Hepatocyte (in vitro differentiated cells): ENCODE measurements at places on chromosomes 3 and 15. TPM values are rescaled to one million over a fixed set of nuclear protein-coding genes. Genes with fewer than 3 reads are reported as not detected.
A peak's percentile ranks its signal among the peaks of the same experiment; 100 is the strongest.

The SOX2 gene
- 2.4 and 3.5 TPM in 2 replicates for total RNA-seq

The SPATA12 gene
- total RNA-seq: 0.08 and 0.10 TPM in 2 replicates

The RPUSD2 gene
- total RNA-seq: 7.1 and 11.5 TPM in 2 replicates

The KBTBD12 gene
- total RNA-seq: 0.07 TPM in 1 of 2 replicates, not detected in the other

The EIF5A2 gene
- total RNA-seq: 4.5 and 8.2 TPM in 2 replicates

The CD47 gene
- total RNA-seq: 68.6 and 101 TPM in 2 replicates

The CHST13 gene
- 31.5 and 36.0 TPM in 2 replicates for total RNA-seq

The SETMAR gene
- total RNA-seq: 15.4 and 23.4 TPM in 2 replicates

The MUC20 gene
- total RNA-seq: 3.5 and 4.5 TPM in 2 replicates

The RCCD1 gene
- total RNA-seq: 5.3 and 9.5 TPM in 2 replicates

The GOLGB1 gene
- 54.5 and 70.2 TPM in 2 replicates for total RNA-seq

GRCh38 chr15:72468103-72468502 is 6.0 kb upstream of the ARIH1 start:
- no peaks in the 10 kb centered on the region for H3K36me3 ChIP-seq
- H3K4me3 ChIP-seq: no peak overlapping the region
- no peak for DNase-seq
- no peaks in the 10 kb centered on the region for H3K27me3 ChIP-seq
- H3K27ac ChIP-seq: no peak overlapping the region

GRCh38 chr3:171878461-171879225 is 35.5 kb downstream of the TMEM212 start:
- no peaks in the 10 kb centered on the region for H3K36me3 ChIP-seq
- no peaks in the 10 kb centered on the region for H3K27me3 ChIP-seq
- peaks cover 22% of the 10 kb centered on the region for H3K4me1 ChIP-seq
- no peak overlapping the region for H3K4me3 ChIP-seq
- peak overlapping the region; percentile 8 for H3K27ac ChIP-seq

DNA sequence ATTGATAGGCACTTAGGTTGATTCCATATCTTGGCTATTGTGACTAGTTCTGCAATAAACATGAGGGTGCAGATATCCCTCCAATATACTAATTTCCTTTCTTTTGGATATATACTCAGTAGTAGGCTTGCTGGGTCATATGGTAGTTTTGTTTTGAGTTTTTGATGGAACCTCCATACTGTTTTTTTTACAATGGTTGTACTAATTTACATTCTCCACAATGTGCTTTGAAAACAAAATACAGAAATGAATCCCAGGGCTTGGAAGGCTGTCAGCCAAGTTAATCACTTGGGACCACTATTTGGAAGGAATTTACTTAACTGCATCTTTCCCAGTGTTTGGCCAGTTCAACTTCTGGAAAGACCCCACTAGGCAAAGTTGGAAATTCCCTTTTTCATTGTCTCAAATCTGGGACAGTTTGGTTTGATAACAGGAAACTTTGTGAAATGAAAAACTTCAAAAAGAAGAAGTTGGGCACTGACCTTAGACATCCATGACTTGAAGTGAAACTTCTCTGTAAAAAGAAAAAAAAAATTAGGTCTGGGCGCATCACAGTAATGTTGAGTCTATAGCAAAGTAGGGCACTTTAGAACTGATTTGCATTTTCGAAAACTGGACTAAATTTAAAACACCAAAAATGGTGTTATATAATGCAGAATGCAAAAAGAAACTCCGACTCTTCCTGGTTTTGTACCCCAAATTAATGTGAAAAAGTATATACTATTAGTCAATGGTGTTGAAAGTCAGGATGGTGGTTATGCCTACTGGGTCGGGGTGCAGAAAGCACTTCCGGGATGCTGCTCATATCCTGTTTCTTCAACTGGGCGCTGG is 6.0 kb downstream of the CTSH start:
- H3K27ac ChIP-seq: no peak overlapping the region
- no peaks in the 10 kb centered on the region for H3K36me3 ChIP-seq
- DNase-seq: no peak
- H3K27me3 ChIP-seq: no peaks in the 10 kb centered on the region

- H3K36me3 ChIP-seq: no peaks in the 10 kb centered on the region
- peak overlapping the region; percentile 92 for H3K27ac ChIP-seq
- DNase-seq: peak; percentile 90
- peak overlapping the region; percentile 68 for H3K4me3 ChIP-seq
- H3K27me3 ChIP-seq: no peaks in the 10 kb centered on the region
Measured at GRCh38 chr3:14125193-14126016, 553 bp downstream of the TMEM43 start.

DNA sequence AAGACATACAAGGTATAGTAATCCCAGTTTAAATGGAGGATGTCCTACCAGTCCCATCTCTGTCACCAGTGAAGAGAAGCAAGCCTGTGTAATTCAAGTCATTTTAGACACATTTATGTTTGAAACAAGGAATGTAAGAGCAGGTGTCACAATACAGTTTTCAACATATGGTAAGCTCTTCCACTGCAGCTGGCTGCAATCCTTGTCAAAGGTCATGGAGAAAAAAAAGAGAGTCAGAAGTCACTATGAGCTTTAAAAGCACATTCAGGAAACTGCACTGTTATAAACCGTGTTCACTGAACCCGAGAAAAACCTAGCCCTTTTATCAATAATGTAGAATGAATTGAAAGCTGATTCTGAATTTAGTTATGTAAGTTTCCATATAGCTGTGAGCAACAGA is 206.4 kb downstream of the NAALADL2 start:
- H3K4me1 ChIP-seq: no peaks in the 10 kb centered on the region
- DNase-seq: no peak
- no peak overlapping the region for H3K4me3 ChIP-seq
- H3K27ac ChIP-seq: no peak overlapping the region
- no peaks in the 10 kb centered on the region for H3K36me3 ChIP-seq

DNA sequence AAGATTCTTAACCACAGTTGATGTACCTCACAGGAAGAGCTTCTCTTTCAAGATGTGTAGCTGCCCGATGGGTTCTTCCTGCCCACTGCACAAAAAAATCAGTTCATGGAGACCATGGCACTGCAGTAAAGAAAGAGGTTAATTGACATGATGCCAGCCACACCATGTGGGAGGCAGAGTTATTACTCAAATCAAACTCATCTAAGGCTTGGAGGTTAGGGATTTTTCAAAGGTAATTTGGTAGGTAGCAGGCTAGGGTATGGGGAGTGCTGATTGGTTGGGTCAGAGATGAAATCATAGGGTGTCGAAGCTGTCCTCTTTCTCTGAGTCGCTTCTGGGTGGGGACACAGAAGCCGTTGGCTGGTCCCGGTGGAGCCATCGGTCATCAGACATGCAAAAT is 57.4 kb upstream of the BDH1 start:
- H3K36me3 ChIP-seq: peaks cover 14% of the 10 kb centered on the region
- no peaks in the 10 kb centered on the region for H3K4me1 ChIP-seq
- no peak overlapping the region for H3K27ac ChIP-seq
- DNase-seq: no peak
- H3K4me3 ChIP-seq: no peak overlapping the region

GRCh38 chr15:74396146-74396438 is 28.6 kb upstream of the CYP11A1 start:
- DNase-seq: no peak
- H3K27ac ChIP-seq: peak overlapping the region; percentile 88
- H3K4me1 ChIP-seq: peaks cover 28% of the 10 kb centered on the region
- no peaks in the 10 kb centered on the region for H3K36me3 ChIP-seq

DNA sequence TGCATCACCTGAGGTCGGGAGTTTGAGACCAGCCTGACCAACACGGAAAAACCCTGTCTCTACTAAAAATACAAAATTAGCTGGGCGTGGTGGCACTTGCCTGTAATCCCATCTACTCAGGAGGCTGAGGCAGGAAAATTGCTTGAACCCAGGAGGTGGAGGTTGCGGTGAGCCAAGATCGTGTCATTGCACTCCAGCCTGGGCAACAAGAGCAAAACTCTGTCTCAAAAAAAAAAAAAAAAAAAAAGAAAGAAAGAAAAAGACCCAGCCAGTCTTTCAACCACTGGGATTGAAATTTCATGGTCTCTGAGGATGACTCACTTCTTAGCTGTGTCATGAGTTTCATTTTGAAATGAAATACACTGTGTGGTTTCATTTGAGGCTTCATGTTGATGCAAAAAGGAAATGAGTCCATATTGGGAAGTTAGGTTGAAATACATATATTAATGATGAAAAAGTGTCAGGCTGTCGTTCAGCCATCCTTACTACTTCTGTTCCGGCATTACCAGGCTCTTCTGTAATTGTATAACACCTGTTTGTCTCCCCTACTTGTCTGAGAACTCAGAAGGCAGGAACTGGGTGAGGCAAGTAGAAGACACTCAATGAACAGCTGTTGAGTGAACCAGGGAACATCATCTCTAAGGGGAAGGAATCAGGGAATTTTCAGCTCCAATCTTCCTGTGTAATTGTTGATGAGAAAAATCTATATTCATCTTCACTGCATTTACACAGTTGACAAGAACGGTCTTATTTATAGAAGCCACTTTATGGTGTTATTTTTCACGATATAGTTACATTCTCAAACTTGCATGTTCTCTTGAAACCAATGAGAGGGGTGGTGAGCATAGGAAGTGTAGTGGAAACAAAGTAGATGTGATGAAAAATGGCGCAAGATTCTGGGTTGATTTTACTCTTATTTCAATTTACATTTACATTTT is 87.4 kb downstream of the NFKBIZ start:
- DNase-seq: no peak
- H3K27ac ChIP-seq: peak overlapping the region; percentile 63
- no peak overlapping the region for H3K4me3 ChIP-seq
- H3K27me3 ChIP-seq: no peaks in the 10 kb centered on the region
- no peaks in the 10 kb centered on the region for H3K36me3 ChIP-seq

GRCh38 chr3:16514755-16515353 is 1.4 kb upstream of the RFTN1 start:
- peaks cover 48% of the 10 kb centered on the region for H3K27me3 ChIP-seq
- no peak overlapping the region for H3K27ac ChIP-seq
- H3K4me3 ChIP-seq: no peak overlapping the region
- peaks cover 10% of the 10 kb centered on the region for H3K4me1 ChIP-seq

DNA sequence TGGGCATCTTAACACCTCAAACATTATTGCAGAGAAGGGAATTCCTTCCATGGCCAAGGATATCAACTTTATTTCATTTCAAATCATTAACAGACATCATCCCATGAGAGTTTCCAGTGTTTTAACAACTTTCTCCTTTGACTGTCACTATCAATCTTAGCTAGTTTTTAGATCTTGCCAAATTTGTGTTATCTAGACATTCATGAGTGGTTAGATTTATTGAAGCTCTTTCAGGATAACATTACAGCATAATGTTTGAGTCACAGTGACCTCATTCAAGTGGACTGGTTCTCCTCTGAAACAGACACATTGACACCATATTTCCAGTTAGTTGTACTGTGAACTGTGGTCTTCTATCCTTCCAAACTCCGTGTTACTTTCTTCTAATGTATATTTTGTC is 8.6 kb upstream of the TNFAIP8L3 start:
- no peaks in the 10 kb centered on the region for H3K4me1 ChIP-seq
- H3K27me3 ChIP-seq: peaks cover 17% of the 10 kb centered on the region
- H3K36me3 ChIP-seq: no peaks in the 10 kb centered on the region

DNA sequence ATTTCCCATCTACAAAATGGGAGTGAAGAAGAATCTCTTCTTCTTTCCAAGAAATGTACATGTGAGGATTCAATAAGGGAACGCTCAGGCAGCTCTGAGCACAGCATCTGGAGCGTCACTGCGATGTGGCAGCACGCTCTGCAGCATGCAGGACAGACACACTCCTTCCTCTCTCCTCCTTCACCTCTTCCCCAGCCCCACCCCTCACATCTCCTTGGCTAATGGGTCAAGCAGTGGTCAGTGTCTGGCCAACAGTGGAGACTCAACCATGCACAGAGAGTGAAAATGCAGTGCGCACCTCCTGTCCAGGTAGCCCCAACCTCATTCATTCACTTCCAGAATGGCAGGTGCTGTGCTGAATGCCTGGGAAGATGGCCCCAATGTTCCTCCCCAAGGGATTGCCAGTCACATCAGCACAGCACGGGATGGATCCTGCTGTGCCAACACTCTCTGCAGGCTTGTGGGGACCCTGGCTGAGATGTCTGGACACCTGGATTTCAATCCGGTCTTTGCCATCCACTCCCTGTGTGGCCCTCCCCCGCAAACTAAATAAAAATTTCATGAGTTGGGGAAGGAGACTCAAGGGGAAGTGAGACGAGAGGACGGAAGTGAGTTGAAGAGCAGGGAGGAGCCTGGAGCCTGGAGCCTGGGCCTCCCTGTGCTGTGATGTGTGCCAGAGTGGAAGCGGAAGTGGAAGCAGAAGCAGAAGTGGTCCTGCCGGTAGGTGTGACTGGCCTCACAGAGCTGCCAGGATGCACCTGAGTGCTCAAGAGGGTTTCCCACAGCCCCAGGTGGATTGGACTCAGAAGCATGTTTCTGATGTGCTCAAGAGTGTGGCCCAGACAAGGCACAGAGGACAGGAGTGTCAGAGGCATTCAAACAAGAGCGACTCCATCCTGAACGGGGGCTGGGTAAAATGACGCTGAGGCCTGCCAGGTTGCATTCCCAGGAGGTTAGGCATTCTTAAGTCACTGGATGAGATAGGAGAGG is 163.9 kb downstream of the SMAD6 start:
- H3K36me3 ChIP-seq: no peaks in the 10 kb centered on the region
- DNase-seq: no peak
- H3K4me1 ChIP-seq: no peaks in the 10 kb centered on the region
- H3K27ac ChIP-seq: no peak overlapping the region
- no peak overlapping the region for H3K4me3 ChIP-seq

- H3K4me3 ChIP-seq: no peak overlapping the region
- no peaks in the 10 kb centered on the region for H3K36me3 ChIP-seq
- H3K4me1 ChIP-seq: peaks cover 63% of the 10 kb centered on the region
- peak overlapping the region; percentile 96 for H3K27ac ChIP-seq
- H3K27me3 ChIP-seq: no peaks in the 10 kb centered on the region
- DNase-seq: peak; percentile 68
Measured at GRCh38 chr3:129558772-129559564, 16.0 kb downstream of the H1-8 start.

DNA sequence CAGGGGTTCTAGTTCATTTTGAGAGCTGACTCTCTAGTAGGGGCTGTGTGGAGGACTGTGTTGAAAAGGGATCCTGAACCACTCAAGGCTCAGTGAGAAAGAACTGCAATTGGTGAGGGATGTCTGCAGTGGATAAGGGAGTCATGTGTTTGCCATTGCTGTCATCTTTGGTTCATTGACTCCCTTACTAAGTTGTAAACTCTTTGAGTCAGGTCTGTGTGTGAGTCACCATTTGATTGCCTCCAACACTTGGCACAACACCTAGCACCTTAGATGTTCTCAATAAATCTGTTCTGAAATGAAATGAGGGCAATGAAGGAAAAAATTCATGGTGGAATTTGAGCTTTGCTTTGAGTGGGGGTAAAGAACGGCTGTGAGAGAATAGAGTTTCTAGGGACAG is 51.7 kb downstream of the PLS1 start:
- no peaks in the 10 kb centered on the region for H3K4me1 ChIP-seq
- peak; percentile 41 for DNase-seq
- H3K4me3 ChIP-seq: no peak overlapping the region

DNA sequence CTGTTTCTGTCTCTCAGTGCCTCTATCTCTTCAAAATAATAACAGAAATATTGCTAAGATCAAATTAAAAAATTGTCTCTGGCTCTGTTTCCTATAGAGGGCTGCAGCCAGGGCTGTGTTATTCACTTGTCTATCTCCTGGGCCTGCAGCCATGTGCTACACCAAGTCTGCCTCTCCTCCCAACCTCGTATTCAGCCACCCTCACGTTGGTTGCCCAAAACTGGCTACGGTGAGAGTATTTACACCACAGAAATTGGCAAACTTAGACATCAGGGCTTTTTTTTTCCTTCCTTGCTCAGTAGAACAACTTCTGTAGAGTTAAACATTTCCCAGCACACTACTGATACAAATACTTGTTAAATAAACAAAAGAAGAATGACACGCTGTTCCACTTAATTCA is 320.9 kb upstream of the ICE2 start:
- H3K4me1 ChIP-seq: no peaks in the 10 kb centered on the region
- no peaks in the 10 kb centered on the region for H3K27me3 ChIP-seq

- H3K27ac ChIP-seq: no peak overlapping the region
- H3K4me1 ChIP-seq: peaks cover 7% of the 10 kb centered on the region
- no peak for DNase-seq
- H3K4me3 ChIP-seq: no peak overlapping the region
Measured at GRCh38 chr3:105806359-105806758, 62.5 kb downstream of the CBLB start.
